ENCODE measurements at places on chromosomes 2 and 18. TPM values are rescaled to one million over a fixed set of nuclear protein-coding genes. Genes with fewer than 3 reads are reported as not detected.
A peak's percentile ranks its signal among the peaks of the same experiment; 100 is the strongest.

OTOS gene
- not detected for total RNA-seq

- DNase-seq: no peak
These were observed 584.3 kb downstream of the EPHA4 start for GRCh38 chr2:220987839-220988238.

DNA sequence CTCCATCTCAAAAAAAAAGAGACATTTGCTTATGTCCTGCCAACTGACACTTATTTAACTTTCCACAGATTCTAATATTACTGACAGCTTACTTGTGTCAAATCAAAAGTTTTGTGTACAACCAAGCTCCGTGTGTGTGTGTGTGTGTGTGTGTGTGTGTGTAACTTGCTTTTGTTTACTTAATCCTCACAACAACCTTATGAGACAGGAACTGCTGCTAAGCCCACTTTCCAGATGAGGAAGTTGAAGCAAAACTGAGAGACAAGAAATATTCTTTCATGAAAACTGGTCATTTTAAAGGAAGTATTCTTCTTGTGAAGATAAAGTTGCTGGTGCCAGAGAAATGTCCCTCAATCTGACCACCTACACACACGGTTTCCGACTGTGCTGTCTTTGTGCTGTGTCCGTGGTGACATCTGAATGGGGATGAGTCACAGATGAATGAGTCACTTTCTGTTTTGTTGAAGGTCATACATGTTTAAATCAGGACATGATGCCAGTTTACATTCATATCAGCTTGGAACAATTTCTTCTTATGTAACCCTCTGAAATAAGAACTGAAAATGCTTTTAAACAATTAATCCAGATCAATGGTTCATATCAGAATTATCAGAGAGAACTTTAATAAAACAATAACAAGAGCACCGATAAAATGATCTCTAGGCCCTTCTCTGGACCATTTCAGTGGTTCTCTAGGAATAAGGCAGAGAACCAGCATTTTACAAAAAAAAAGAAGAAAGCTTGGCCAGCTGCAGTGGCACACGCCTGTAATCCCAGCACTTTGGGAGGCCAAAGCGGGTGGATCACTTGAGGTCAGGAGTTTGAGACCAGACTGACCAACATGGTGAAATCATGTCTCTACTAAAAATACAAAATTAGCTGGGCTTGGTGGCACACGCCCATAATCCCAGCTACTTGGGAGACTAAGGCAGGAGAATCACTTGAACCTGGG, 95.5 kb downstream of the THNSL2 start:
- DNase-seq: no peak

- no peak for DNase-seq
These were observed 99.1 kb upstream of the PELI1 start for GRCh38 chr2:64243081-64244036.

VIT gene
- 0.20 TPM for total RNA-seq

DNA sequence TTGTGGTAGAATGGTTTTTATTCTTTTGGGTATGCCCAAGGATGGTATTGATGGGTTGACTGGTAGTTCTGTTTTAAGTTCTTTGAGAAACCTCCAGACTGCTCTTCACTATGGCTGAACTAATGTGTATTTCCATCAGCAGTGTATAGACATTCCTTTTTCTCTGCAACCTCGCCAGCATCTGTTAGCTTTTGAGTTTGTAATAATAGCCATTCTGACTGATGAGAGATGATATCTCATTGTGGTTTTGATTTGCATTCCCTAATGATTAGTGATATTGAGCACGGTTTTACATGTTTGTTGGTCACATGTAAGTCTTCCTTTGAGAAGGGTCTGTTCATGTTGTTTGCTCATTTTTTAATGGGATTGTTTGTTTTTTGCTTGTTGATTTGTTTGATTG, 1348.7 kb upstream of the NXPH2 start:
- no peak for DNase-seq

DNA sequence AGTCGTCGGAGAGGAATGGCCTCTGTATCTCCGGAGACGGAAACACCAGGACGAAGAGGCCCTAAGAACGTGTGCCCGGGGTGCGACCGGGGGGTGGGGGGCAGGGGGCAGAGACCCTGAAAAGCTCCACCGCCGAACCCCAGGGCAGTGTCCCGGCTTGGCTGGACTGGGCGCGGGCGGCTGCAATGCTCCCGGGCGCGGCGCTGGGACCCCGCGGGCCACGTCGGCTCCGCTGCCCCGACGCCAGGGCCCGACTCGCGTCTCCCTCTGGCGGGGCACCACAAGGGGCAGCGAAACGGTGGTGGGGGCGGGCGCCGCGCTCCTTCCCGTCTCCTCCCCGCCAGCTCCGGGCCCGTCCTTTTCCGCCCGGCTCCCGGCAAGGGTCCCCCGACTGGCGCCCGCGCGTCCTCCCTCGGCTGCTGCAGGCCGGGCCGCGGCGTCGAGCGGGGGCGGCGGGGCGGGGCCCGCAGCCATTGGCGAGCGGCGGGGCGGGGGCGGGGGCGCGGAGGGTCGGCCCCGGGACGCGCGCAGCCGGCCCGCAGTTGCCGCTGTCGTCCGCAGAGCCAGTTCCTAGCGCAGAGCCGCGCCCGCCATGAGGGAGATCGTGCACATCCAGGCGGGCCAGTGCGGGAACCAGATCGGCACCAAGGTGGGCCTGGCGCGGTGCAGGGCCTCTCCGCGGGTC, at the start of gene TUBB6:
Gene TUBB6, plus strand, starts transcription at position 541 of the 685 bp plus-strand sequence. Its CDS starts 52 bp downstream, at position 593.
- peak; percentile 62 for DNase-seq

DNA sequence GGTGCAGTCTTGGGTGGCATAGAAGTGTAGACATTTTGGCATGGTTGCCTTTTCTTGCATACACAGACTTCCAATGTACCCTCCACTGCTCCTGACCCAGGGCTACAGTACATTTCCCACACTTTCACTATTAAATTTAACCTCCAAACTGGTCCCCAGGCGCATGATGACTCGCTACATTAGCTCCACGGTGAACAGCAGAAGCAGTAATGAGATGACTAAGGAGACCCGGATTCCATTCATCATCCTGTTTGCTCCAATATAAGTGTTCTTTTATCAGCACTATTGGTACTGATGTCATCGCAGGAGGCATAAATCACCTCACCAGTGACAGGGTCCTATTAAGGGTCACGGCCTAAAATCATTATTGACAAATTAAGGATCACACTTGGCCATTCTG, 316.5 kb downstream of the EN1 start:
- no peak for DNase-seq

SPC25 gene
- total RNA-seq: 5.0 TPM

DNA sequence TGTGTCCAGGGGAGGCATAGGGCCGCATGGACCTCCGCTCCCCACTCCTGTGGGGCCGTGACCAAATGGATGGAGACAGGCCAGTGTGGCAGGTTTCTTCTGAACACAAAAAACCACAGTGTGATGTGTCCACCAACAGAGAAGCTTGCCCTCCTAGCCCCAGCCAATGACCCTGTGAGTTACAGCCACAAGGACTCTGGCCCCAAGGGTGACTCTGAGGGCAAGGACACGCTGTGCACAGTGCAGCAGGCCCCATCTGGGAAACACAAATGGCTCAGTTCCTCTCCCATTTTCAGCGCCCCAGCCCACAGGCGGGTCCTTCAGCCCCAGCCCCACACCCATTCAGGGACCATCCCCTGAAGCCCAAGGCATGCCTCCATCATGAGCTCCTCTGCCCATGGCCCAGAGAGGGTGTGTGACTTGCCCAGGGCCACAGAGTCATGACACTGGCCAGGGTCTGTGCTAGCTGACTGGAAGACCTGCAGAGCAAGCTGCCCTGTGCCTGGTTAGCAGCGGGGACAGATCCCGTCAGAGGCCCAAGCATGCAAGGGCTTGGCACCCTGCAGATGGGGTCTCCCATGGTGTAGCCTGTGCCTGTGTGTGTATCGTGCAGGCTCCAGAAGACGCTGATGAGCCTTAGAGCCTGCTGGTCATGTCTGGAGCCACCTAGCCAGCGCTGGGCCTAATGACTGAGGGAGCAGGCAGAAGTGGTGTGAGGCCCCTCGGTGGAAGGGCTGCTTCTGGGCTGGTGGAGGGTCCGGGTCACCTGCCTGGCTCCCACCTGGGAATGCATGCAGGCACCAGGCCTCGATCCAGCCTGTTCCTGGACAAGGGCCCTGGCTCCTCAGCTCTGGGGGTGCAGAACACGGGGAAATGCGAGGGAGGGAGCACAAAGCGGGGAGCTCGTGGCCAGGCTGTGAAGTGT, 47.7 kb downstream of the HS6ST1 start:
- no peak for DNase-seq

GTF3C2 gene
- total RNA-seq: 54.5 TPM

- no peak for DNase-seq
These were observed 32.1 kb downstream of the TPRKB start for GRCh38 chr2:73705091-73705490.

DNA sequence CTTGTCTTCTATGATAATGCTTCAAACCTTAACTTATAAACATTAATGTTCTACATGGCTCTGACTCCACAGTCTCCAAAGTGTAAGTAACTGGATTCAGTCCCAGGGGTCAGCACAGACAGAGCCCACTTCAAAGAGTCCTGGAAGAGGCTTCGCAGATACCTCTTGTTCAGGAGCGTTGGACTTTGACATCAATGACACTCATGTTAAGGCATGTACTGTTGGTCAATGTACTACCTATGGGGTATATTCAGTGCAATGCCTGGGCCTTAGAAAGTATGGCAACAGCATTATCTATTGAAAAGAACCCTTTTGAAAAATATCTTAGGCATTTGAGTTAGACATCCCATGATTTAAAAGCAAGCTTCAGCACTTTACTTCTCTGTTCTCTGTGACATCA, 143.1 kb downstream of the GRB14 start:
- DNase-seq: no peak

DNA sequence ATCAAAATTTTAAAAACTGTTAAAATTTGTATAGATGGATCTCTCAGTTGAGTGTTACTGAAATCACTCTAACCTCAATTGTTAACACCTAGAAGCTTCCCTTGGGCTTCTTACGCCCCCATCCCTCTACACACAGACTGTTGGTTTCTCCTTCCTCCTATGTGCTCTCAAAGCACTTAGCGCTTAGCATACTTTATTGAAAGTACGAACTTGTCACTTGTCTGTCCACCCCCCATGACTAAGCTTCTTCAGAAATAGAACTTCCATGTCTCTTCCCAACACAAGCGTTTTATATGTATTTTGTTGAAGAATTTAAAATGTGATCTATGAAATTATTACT, 441 bp downstream of the MPHOSPH10 start:
- DNase-seq: no peak

DNA sequence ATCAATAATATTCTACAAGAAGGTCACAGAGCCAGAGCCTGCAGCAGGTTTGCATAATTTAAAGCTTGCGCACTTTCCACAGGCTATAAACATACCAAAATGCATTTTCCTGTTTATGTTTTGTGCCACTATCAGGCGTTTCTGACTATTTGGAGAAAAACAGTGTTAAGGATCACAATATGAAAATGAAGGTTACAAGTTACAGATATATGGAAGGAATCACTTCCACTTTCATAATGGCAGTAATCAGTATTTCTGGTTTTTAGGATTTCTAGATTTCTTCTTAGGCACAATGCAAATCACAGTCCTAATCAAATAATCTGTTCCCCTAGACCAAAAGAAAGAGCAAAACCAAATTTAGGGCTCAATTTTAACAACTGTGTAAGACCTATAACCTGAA, 279.5 kb downstream of the NBAS start:
- DNase-seq: no peak

DNA sequence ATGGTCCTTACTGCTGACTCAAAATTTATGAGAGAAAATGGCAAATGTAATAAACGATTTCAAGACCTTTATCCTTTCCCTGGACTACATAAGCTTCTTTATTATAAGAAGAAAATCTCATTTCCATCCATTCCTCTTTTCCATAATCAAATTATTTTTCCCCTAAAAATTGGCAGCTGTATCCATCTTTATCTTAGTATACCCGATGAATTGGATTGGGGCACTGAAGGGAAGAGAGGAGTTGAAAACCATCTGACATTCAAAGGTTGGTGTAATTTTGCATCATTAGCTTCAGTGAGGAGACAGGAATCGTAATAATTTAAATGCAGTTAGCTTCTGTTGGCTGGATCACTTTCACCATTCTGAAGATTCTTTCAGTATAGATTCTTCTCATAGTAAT, 574.1 kb downstream of the XIRP2 start:
- DNase-seq: no peak

SLC9A4 gene
- total RNA-seq: not detected

GRCh38 chr2:206558492-206558891, 83.8 kb upstream of the FAM237A start:
- no peak for DNase-seq

DNA sequence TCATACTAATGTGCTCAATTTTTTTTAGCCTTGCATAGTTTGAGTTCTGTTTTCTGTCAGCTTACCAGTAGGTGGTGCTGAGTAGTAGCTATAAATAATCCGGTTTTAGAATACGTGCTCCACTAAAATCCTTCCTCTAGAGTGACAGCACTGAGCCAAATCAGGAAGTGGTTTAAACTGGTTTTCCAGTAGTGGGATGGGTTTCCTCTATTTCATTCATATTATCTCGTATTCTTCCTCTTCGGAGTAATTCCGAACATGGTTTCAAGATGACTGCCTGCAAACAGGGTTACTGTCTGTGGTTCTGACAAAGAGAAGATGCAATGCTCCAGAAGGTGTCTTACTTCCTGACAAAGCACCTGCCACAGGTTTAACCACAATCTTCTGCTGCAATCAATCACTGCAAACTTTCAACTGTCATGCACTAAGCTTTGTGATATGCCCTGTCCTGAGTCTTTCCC, 496.9 kb upstream of the VRK2 start:
- no peak for DNase-seq

DNA sequence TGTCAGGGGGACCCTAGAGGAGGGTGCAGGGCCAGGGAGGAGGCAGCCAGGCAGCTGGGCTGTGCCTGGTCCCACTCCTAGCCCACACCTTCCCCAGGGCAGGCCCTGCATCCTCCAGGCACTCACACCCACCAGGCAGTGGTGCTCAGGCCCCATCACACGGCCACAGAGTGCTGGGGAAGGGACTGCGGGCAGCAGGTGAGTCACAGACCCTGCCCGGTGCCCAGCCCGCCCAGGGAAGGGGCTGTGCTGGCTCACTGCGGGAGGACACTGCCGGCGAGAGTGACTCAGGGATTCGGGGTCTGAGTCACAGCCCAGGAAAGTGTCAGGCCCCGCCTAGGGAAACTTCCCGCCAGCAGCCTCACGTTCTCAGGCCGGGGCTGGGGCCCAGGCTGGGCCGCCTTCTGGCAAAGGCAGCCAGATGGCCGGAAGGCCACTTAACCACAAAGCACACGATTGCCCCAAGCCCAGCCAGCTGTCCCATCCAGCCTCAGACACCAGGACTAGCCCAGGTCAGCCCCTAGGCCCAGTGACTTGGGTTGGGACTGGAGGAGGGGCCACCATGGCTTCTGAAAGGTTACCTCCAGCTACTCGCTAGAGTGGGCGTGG, 42.2 kb downstream of the BIN1 start:
- peak; percentile 92 for DNase-seq

ELOA2 gene
- total RNA-seq: not detected

IL36RN gene
- not detected for total RNA-seq

CNDP1 gene
- total RNA-seq: not detected

GRCh38 chr18:63148449-63149301, 170.9 kb downstream of the BCL2 start:
- DNase-seq: no peak

All from left lung (tissue), 14 donors.